Smooth muscle cell of the pulmonary artery (primary cell): ENCODE measurements at places on chromosomes 12 and 14. TPM values are rescaled to one million over a fixed set of nuclear protein-coding genes. Genes with fewer than 3 reads are reported as not detected.

Gene SYT10
- not detected in 2 replicates for total RNA-seq

Gene TRIM9
- 0.39 and 0.73 TPM in 2 replicates for total RNA-seq

Gene CCDC38
- total RNA-seq, result not detected in 2 replicates

Gene AREL1
- 33.2 and 38.1 TPM in 2 replicates for total RNA-seq

Gene ANKRD33
- total RNA-seq, result 0.03 TPM in 1 of 2 replicates, not detected in the other

Gene C3AR1
- 0.07 and 0.17 TPM in 2 replicates for total RNA-seq

Gene IL26
- total RNA-seq, result 0.13 and 2.0 TPM in 2 replicates

Gene CLMN
- 1.4 and 1.6 TPM in 2 replicates for total RNA-seq
